ENCODE measurements at places on chromosomes 1 and 21. TPM values are rescaled to one million over a fixed set of nuclear protein-coding genes. Genes with fewer than 3 reads are reported as not detected.

DNA sequence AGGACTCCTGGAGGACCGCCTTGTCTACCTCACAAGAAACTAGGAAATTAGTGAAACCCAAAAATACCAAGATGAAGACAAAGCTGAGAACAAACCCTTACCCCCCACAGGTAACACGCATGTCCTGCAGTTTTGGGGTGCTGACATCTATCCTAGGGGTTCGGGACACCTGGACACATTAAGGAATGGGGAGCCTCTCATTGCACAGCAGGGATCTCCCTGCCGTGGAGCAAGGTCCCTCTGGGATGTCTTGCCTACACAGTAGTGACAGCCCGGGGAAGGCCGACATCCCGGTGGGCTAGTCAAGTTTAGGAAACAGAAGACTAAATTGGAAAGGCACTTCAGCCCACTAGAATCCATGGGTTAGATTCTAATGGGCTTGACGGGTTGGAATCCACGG, 44.5 kb downstream of the SIM2 start:
- no peak overlapping the region for H3K4me3 ChIP-seq
- peaks cover 5% of the 10 kb centered on the region for H3K4me1 ChIP-seq
- DNase-seq: no peak
- peaks cover 26% of the 10 kb centered on the region for H3K27me3 ChIP-seq
- H3K36me3 ChIP-seq: no peaks in the 10 kb centered on the region

DNA sequence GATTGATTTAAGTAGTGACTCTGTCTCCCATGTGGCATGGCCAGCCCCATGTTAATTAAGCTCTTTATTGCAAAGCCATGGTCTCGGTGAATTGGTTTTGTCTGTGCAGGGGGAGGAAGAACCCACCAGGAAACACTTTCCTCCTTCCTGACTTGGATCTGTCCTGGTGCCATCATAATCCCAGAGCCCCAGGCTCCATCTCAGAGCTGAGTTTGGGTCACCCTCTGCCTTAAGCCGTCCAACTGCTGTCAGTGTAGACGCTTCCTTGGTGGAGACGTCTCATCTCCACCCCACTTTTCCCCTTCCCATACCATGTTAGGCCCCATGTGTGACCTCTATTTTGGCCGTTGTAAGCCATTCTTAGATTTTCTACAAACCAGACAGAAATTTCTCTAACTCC, 36.0 kb upstream of the COL6A2 start:
- H3K27ac ChIP-seq: peak overlapping the region; percentile 76
- no peaks in the 10 kb centered on the region for H3K36me3 ChIP-seq
- H3K4me1 ChIP-seq: peaks cover 31% of the 10 kb centered on the region
- no peak overlapping the region for H3K4me3 ChIP-seq
- no peak for DNase-seq

DNA sequence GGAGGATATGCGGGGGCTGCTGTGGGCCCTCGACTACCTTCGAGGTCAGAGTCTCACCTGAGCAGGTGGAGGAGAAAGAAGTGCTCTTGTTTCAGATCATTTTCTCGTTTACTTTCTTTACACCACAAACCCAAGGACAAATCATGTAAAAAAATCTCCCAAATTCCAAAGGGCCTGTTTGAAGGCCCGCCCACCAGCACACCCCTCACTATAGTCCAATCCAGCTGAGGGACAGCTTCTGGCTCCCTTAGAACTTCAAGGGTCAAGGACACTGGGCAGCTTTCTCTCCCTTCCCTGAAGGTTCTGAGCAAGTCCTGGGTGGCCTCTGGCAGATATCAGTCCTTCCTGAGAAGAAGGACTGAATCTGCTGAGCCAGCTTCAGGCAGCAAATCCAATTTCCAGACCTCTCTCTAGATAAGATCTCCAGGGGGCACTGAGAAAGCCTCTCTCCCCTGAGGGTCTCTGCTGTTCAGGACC, 5.5 kb downstream of the STK40 start:
- DNase-seq: no peak
- peaks cover 8% of the 10 kb centered on the region for H3K36me3 ChIP-seq
- no peak overlapping the region for H3K27ac ChIP-seq
- H3K4me1 ChIP-seq: peaks cover 41% of the 10 kb centered on the region
- no peaks in the 10 kb centered on the region for H3K27me3 ChIP-seq
- H3K4me3 ChIP-seq: no peak overlapping the region

- no peaks in the 10 kb centered on the region for H3K4me1 ChIP-seq
- no peaks in the 10 kb centered on the region for H3K27me3 ChIP-seq
- H3K27ac ChIP-seq: no peak overlapping the region
- no peak overlapping the region for H3K4me3 ChIP-seq
- H3K36me3 ChIP-seq: no peaks in the 10 kb centered on the region
- no peak for DNase-seq
Observed at GRCh38 chr1:223269006-223269405, 95.0 kb downstream of the SUSD4 start.

The SERPINC1 gene
- not detected for total RNA-seq

The HSD11B1 gene
- 1.7 TPM for total RNA-seq

GRCh38 chr21:25370311-25370744, 237.0 kb downstream of the MRPL39 start:
- H3K27me3 ChIP-seq: no peaks in the 10 kb centered on the region
- no peak overlapping the region for H3K27ac ChIP-seq
- no peak overlapping the region for H3K4me3 ChIP-seq
- H3K4me1 ChIP-seq: no peaks in the 10 kb centered on the region
- H3K36me3 ChIP-seq: no peaks in the 10 kb centered on the region
- no peak for DNase-seq

- no peaks in the 10 kb centered on the region for H3K4me1 ChIP-seq
- no peaks in the 10 kb centered on the region for H3K36me3 ChIP-seq
- H3K4me3 ChIP-seq: no peak overlapping the region
- H3K27me3 ChIP-seq: no peaks in the 10 kb centered on the region
Observed at GRCh38 chr1:7534061-7534825, 236.9 kb upstream of the VAMP3 start.

DNA sequence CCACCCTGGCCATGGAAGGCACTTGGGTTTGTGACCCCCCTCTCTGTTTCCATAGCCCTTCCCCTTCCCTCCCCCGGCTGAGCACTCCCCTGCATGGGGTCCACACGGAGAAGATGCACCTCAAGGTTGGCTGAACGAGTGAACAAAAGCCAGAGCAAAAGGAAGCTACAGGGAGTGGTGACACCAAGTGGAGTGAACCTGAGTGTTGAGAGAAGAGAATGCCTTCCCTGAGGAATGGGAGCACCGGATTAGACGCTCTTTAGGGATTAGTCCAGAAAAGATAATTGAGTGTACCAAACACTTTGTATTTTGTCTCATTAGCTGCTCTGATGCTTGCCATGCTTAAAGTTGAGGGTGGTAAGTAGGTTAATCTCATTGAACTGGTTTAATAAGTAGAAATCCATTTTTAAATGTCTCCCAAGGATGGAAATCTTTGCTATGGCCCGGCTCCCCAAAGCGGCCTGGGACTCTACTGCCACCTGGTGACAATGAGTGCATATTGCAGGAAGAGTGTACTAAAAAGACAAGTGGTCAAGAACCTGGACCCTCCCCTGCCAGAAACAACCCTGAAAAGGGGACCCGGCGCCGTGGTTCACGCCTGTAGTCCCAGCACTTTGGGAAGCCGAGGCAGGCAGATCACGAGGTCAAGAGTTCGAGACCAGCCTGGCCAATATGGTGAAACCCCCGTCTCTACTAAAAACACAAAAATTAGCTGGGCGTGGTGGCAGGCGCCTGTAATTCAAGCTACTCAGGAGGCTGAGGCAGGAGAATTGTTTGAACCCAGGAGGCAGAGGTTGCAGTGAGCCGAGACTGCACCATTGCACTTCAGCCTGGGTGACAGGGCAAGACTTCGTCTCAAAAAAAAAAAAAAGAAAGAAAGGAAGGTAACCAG, 150.6 kb upstream of the ZC3H12A start:
- H3K4me1 ChIP-seq: no peaks in the 10 kb centered on the region
- H3K36me3 ChIP-seq: no peaks in the 10 kb centered on the region
- peaks cover 72% of the 10 kb centered on the region for H3K27me3 ChIP-seq
- H3K4me3 ChIP-seq: no peak overlapping the region
- DNase-seq: no peak

The VCAM1 gene
- total RNA-seq: 3.1 TPM
